Activated T-cell treated with anti-CD3 and anti-CD28 coated beads for 1 hour (primary cell): ENCODE measurements at places on chromosomes 16 and 17.

DNA sequence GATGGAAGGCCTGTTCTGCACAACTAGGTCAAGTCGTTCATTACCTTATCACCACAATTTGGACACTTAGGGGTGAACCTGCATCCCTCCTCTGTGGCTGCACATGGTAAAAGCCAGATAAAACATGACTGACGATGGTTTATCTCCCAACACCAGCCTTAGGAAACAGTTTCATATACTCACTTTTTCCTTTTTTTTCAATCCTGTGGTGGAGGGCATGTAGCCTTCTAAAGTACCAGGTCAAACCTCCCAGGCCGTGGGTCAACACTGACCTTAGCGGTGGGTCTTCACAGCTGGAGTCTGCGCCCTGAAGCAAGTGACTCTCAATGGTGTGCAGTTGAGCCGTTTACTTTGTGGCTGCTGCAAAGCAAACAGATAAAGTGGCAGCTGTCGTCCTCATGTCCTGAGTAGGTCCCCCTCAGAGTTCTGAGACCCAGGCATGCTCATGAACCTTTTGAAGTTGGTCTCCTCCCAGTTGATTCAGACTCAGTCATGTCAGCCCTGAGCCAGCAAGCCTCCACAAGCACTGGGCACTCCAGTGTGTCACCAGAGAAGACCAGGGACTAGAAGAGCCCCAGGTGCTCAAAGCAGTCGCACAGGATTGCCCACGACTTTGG is 5.9 kb downstream of the FAHD1 start:
- DNase-seq: no peak

DNA sequence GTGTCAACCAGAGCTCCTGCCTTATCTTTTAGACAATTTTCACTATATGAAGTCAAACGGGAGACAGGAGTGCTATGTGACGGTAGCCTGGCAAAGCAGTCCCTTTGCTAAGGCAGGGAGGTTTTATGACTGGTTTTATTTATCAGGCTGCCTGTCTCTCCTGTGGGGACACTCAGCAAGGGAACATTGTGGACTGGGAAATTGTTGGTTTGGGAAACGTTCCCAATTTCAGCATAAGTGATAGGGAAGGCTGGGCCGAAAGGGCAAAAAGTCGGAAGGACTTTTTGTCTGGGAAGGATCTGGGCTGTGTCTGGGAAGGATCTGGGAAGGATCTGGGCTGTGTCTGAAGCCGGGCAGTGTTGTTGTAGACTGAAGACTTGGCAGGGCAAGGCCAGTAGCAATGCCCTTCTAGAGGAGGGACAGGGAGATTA is 211.2 kb downstream of the PARN start:
- no peak for DNase-seq

GRCh38 chr16:48064971-48065370 is 90.8 kb downstream of the ABCC12 start:
- DNase-seq: no peak

DNA sequence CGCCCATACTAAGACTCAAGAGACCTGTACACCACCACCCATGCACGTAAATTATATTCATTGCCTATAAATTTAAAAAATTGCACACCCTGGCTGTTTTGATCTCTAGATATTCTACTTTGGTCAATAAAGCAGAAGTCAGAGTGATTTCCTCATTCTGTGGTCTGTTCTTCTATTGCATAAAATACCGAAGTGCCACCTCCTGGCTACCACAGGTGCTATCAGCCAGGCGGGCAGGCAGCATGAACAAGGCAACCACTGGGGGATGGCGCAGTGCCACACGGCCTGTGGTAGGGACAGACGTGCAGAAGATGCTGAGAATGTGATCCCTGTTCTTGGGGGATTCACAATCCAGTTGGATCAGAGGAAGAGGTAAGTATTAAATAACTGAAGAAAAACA is 122.3 kb downstream of the CDK5R1 start:
- peak; percentile 52 for DNase-seq

DNA sequence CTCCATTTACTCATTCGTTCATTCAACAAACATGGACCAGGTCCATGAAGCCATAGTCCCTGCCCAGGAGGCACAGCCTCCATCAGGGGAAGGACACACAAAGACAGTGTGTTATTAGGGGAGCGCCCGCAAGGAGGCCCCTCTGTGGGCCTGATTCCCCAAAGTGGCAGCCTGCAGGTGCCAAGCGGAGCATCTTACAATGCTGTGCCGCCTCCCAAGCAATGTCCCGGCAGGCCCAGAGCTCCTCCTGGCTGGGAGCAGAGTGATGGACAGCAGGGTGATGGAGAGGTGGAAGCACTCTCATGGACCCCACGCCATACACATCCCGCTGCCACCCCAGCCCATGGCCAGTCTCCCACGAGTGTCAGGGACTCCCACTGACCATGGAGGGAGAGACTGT is 25.8 kb downstream of the TRPV1 start:
- DNase-seq: no peak

- DNase-seq: no peak
Observed at GRCh38 chr16:88974080-88974915, 2.7 kb downstream of the CBFA2T3 start.

DNA sequence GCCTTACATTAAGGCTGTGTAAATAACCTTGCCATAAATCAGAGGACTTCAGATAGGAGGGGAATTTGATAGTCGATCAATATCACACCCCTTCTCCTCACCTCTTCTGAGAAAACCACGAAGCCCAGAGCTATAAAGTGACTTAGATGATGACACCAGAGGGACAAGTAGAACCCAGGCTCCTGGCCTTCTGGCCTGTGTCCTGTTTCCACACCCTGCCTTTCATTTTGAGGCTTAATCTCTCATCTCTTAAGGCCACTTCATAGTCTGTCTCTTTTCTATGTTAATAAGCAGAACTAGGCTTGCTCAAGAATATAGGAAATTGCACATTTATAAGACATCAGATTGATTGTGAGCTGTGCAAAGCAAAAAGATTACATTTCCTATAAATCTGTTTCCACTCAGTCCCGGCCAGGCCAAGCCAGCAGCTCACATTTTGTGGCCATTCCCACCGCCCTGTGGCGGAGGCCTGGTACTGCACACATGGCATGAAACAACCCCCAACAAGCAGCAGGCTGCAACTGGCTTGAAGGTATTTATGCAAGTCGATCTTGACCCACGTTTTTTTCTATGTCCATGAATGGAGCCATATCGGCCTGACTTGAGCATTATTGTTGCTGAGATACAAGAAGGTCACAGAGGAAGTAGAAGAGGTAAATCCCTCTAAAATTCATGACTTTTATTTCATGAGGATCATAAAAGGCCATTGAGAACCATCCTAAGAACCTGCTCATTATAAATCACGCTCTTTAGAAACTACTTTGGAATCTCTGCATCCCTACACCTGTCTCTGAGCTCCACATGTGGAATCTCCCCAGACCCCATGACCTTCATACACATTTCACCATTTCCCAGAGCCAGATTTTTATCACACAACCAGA is 93.7 kb downstream of the PMP22 start:
- no peak for DNase-seq

DNA sequence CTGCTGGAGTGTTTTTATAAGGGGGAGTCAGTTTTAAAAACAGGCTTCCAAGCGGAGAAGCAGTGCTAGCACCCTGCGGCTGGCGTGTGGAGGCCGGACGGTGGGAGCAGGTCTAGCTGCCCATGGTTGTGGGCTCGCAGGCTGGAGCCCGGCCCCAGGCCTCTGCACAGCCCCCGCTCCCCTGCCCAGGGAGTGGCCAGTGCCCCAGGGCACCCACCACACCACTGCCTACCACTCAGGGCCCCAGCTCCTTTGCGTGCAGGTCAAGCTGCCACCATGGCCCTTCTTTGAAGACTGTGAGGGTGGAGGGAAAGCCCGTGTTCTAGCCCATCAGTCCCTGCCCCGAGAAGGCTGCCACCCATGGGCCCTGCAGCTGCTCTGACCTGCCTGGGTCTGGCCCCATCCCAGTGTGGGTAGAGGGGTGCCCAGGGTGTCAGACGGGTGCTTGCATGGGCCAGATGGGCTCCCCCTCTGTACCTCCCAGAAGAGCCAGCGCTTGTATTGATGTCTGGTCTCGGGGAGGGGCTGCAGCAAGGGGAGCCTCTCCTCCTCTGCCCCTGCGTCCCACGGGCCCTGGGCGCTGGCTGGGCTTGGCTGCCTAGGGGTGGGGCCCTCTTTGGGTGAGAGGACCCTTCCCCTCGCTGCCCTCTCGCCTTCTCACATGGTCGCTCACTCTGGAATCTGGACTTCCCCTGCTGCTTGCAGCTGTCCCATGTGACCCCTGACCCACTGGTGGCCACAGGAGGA is 1.5 kb upstream of the NUDT16L1 start:
- DNase-seq: no peak
